Smooth muscle cell of the pulmonary artery (primary cell): ENCODE measurements at places on chromosomes 2 and 18. TPM values are rescaled to one million over a fixed set of nuclear protein-coding genes. Genes with fewer than 3 reads are reported as not detected.

The KIAA2012 gene
- total RNA-seq = not detected in 2 replicates

The NCK2 gene
- 31.5 and 36.6 TPM in 2 replicates for total RNA-seq

The NETO1 gene
- not detected in 2 replicates for total RNA-seq

The SERPINB5 gene
- 0.07 TPM in 1 of 2 replicates, not detected in the other for total RNA-seq

The DTNA gene
- total RNA-seq = 7.8 and 43.9 TPM in 2 replicates

The FAM161A gene
- 1.6 TPM in 2 replicates for total RNA-seq

The SEMA4C gene
- 22.4 and 27.3 TPM in 2 replicates for total RNA-seq

The RMDN2 gene
- 3.4 and 6.4 TPM in 2 replicates for total RNA-seq

The C1QL2 gene
- not detected in 2 replicates for total RNA-seq

The SOWAHC gene
- total RNA-seq = 13.1 and 22.6 TPM in 2 replicates

The IL37 gene
- not detected in 2 replicates for total RNA-seq

The SLC4A3 gene
- 4.0 and 7.0 TPM in 2 replicates for total RNA-seq

The MARCHF4 gene
- 3.6 and 8.0 TPM in 2 replicates for total RNA-seq

The CMPK2 gene
- total RNA-seq = 0.36 and 0.46 TPM in 2 replicates

The REG3G gene
- total RNA-seq = not detected in 2 replicates

The PCGF1 gene
- total RNA-seq = 22.8 and 26.2 TPM in 2 replicates

The WDR43 gene
- 51.9 and 82.5 TPM in 2 replicates for total RNA-seq

The CWC22 gene
- total RNA-seq = 13.0 and 19.6 TPM in 2 replicates

The ASIC4 gene
- total RNA-seq = 0.39 and 0.46 TPM in 2 replicates

The HOXD10 gene
- not detected in 2 replicates for total RNA-seq
